Mesenteric fat pad (tissue), 1 donor: ENCODE measurements at places on chromosomes 7 and 10. TPM values are rescaled to one million over a fixed set of nuclear protein-coding genes. Genes with fewer than 3 reads are reported as not detected.
A peak's percentile ranks its signal among the peaks of the same experiment; 100 is the strongest.

DNA sequence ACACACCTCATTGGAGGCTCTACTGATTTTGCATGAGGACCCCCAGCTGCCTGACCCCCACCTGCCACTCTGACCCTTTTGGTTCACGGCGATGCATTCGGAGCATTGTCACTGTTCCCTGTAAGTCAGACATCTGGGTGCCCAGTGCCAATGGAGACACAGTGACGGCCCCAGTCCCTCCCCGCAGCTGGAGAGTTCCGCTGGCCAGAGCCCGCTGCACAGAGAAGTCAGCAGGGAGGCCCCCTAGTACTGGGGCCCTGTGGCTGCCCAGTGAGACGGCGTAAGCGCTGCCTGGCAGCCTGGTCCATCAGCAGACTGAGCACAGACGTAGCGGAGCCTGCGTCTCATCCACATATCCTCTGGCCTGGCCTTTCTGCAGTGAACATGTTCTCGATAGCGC, 77.5 kb downstream of the NKX6-2 start:
- DNase-seq: peak; percentile 69

GRCh38 chr7:27846388-27846787, 106.4 kb downstream of the TAX1BP1 start:
- DNase-seq: no peak

CDNF gene
- 1.4 TPM for total RNA-seq

- DNase-seq: peak; percentile 85
These were observed 115.3 kb downstream of the PTPN20 start for GRCh38 chr10:47026301-47027107.

GRCh38 chr10:112712536-112712935, 237.5 kb upstream of the TCF7L2 start:
- no peak for DNase-seq

- DNase-seq: no peak
These were observed at the start of gene ARID5B for GRCh38 chr10:61900829-61901792. Gene ARID5B, plus strand, starts transcription at chr10:61901699. Its CDS starts 11 bp downstream, at chr10:61901710.

GRCh38 chr10:122116331-122116730, 127.4 kb downstream of the TACC2 start:
- DNase-seq: no peak

DNA sequence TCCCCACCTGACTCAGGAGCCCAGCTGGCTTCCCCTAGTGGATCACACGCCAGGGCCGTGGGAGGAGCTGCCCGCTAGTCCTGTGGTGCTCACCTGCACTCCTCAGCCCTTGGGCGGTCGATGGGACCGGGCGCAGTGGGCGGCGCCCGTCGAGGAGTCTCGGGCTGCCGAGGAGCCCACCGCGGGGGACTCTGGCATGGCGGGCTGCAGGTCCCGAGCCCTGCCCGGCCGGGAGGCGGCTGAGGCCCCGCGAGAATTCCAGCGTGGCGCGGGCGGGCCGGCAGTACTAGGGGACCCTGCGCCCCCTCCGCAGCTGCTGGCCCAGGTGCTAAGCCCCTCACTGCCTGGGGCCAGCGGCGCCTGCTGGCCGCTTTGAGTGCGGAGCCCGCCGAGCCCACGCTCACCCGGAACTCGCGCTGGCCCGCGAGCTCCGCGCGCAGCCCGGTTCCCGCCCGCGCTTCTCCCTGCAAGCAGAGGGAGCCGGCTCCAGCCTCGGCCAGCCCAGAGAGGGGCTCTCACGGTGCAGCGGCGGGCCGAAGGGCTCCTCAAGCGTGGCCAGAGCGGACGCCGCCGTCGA, 367.9 kb downstream of the TYW1 start:
- no peak for DNase-seq

DNA sequence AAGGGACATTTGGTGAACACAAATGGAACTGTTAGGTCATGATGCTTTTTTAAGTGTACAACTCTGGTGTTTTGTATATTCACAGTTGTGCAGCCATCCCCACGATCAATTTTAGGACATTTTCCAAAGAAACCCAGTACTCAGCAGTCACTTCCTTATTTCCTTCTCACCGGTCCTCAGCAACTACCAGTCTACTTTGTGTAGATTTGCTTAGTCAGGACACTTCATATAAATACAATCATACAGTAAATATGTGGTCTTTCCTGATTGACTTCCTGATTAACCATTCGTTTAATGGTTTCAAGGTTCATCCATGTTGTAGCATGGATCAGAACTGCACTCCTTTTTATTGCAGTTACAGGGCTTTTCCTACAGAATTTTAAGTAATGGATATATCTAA, 14.4 kb downstream of the SGPL1 start:
- no peak for DNase-seq

PLPP4 gene
- total RNA-seq: not detected

DNA sequence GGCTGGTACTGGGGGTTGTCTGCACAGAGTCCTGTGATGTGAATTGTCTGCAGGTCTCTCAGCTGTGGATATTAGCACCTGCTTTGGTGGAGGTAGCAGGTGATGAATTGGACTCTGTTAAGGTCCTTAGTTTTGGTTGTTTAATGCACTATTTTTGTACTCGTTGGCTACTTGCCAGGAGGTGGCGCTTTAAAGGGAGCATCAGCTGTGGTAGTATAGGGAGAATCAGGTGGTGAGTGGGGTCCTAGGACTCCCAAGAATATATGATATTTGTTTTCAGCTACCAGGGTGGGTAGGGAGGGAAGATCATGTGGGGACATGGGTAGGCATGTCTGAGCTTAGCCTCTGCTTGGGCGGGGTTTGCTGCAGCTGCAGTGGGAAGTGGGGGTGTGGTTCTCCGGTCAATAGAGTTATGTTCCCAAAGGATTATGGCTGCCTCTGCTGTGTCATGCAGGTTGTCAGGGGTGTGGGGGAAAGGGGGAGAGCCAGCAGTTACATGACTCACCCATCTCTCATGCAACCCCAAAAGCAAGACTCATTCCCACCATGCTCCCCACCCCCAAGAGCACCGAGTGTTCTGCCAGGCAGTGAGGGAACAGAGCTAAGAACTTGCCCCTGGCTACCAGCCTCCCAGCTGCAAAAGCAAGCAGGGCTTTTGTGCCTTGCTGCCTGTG, 53.7 kb upstream of the ZNF273 start:
- DNase-seq: no peak

- no peak for DNase-seq
These were observed 44.4 kb upstream of the TOMM7 start for GRCh38 chr7:22867003-22867402.

GRCh38 chr7:40560672-40561071, 425.9 kb downstream of the SUGCT start:
- DNase-seq: no peak

DNAH11 gene
- 0.26 TPM for total RNA-seq

- no peak for DNase-seq
These were observed 25.3 kb upstream of the ANKRD2 start for GRCh38 chr10:97547271-97547600.

DNA sequence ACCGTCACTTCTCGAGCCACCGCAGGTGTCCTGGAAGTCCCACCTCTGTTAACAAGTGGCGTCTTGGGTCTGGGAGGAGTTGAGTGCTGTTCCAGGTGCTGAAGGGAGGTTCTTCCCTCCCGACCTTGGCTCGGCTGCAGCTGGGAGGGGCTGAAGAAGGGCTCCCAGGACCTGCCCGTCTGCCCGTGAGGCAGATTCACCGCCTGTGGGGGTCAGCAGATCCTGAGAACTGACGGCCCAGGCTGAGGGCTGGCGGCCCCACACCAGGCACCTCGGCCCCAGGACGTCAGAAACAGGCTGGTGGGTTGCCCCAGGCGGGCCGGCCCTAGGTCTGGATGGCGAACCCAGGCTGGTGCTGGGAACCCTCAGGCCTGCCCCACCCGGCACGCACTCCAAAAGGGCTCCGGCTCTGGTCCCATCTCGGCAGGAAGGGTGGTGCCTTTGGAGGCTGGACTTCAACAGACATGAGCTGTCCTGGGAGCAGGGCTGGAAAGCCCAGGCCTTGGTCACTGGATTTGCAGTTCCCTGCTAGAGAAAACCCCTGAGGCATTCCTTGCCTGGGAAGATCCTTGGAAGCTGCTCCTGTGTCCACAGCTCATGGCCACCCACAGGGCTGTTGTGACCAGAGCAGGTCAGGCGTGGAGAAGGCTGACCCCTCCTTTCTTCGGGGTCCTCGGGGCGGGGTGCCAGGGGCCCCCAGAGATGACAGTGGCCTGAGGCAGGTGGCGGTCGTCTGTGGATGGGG, 42.6 kb upstream of the CFAP46 start:
- DNase-seq: no peak

DNA sequence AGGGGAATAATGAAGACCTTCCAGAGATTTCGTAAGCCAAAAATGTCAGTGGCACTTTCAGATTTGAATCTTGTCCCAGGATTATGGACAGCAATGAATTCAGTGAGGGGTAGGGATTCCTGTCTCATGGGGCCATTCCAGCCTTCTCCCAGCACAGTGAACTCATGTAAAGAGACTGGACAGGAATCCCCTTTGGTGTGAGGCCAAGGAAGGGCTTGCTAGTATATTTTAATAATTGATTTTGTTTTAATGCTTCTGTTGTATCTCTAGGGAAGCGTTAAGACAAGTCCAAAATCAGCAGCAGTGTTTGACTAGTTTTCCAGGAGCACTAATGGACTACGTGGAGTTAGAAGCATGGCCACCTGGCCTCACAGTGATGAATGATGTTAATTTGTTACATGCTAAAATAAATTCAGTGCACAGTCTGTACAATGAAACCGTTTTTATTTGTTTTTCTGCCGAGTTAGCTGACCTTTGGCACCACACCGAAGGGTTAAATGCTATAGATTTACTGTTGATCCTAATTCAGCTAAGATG, 214.0 kb upstream of the DKK1 start:
- DNase-seq: no peak

SPDYE18 gene
- total RNA-seq: 0.42 TPM

DNA sequence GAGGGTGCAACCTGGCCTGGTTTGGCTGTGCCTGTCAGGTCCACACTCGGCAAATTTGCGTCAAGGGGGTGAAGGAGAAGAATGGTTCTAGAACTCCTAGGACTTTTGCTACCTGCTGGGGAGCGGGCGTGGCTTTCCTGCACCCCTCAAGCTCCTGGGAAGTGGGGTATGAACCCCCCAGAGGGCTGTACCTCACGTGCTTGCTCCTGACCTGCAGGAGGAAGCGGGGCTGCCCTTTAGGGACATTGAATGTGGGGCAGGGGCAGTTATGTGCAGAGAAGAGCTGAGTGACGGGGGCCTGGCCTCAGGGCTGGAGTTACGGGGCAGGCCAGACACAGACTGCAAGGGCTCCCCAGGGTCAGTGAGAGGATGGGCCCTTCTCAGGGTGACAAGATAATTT, 61.4 kb upstream of the GNA12 start:
- DNase-seq: no peak

- DNase-seq: no peak
These were observed 83.4 kb upstream of the PPP1R9A start for GRCh38 chr7:94823947-94824346.

CCDC71L gene
- 122 TPM for total RNA-seq

DNA sequence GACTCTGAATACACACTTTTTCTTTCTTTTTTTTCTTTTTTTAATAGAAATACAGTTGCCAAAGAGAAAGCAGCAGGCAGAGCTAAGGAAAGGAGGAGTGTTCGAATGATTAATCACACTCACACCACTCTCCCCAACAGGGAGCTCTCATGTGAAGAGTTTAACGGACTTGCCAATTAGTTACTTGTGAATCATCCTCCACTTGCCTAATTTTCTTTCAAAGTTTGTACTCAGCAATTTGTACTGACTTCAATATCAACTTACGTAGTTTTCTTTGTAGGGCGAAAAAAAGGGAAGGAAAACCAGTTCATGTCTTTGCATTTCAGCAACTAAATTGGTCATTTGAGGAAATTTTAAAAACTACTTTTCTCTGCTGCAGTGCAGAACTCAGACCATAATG, 109.2 kb downstream of the PIP4K2A start:
- no peak for DNase-seq

PIK3AP1 gene
- total RNA-seq: 17.7 TPM

GRCh38 chr10:123147635-123148413, at the start of gene HMX2:
Gene HMX2, plus strand, starts transcription at chr10:123148136. Its CDS starts 243 bp downstream, at chr10:123148379.
- no peak for DNase-seq

DNA sequence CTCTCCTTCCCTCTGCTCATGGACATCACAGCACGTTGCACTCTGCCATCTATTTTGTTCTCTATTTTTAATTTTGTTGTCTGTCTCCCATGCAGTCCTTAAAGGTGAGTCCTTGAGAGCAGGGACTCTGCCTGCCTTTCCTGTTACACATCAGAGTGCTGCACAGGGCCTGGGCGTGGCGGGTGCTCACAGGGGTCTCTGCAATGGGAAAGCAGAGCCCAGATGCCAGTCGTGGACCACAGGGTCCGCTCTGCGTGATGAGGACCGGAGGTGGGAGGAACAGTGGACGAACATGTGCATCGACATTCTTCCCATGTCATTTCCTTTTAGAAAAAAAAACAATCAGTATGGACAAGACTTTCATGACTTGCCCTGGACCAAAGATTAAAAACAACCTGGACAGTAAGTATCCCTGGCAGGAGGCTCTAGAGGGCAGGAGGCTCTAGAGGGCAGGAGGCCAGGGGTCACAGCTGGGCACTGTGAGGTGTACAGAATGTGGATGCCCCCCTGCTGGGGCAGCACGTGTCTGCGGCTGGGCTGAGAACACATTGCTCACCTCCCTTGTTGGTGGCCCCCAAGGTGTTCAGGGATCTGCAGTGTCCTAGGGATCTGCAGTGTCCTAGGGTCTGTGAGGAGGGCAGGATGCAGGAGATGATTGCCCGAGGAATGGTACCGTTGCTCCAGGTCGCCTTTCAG, 29.6 kb upstream of the ZNF488 start:
- peak; percentile 80 for DNase-seq

DNA sequence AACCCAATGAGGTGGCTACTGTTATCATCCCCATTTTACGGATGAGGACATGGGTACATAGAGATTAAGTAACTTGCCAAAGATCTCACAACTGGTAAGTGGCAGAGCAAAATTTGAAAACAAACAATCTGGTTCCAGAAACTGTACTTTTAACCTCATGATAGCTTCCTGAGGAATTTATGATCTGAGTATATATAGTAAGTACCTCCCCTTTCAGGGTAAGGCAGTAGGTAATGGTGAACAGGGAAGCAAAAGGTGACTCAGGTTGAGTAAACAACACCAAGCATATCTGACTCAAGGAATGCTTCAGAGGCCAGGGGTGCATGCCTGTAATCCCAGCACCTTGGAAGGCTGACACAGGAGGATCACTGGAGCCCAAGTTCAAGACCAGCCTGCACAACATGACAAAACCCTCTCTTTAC, 21.1 kb downstream of the KLLN start:
- DNase-seq: no peak

PRSS2 gene
- 9.3 TPM for total RNA-seq

MYL10 gene
- total RNA-seq: not detected

BMPR1A gene
- 43.5 TPM for total RNA-seq

AKR1C3 gene
- 192 TPM for total RNA-seq

AKR1C8 gene
- 1.3 TPM for total RNA-seq

DNA sequence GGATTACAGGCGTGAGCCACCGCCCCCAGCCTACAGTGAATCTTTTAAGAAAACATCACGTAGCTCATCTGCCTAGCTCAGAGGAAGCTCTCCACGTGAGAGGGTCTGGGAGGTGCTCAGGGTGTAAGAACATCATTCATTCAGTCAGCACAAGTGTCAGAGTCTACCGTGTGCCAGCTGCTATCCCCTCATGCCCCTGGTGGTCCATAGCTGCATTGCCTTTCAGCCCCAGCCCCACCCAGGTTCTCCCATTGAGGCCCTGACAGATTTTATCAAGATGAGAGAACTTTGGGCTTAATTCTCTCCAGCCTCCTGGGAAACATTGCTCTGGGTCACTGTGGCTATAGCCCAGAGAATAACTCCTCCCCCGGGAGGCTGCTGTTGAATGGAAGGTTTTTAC, 45.1 kb downstream of the ZNF503 start:
- DNase-seq: peak; percentile 28

SHTN1 gene
- 21.1 TPM for total RNA-seq
